ENCODE measurements at places on chromosomes 6 and 20.
A peak's percentile ranks its signal among the peaks of the same experiment; 100 is the strongest.

DNA sequence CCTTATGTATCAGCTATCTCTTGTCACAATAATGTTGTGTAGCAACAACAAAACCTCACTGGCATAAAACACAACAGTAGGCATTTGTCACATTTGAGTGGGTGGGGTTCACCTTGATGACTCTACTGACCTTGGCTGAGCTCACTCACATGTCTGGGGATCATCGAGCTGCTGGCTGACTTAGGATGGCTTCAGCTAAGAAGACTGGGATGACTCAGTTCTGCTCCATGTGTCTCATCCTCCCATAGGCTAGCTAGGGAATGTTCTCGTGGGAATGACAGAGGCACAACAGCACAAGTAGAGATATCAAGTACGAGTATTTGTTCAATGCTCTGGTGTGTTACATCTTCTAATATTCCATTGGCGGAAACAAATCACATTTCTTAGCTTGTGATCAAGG lies 167.9 kb downstream of the PLCB1 start:
- no peak for DNase-seq

DNA sequence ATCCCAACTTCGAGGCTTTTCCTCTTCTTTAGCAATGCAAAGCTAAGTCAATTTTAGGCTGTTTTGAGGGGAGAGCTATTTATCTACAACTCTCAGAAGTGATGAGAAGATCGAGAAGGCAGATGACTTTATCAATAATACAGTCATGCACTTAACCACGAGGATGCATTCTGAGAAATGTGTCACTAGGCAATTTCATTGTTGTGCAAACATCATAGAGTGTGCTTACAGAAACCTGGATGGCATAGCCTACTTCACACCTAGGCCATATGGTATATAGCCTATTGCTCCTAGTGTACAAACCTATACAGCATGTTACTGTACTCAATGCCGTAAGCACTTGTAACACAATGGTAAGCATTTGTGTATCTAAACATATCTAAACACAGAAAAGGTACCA lies 66.6 kb downstream of the PRND start:
- no peak for DNase-seq

DNA sequence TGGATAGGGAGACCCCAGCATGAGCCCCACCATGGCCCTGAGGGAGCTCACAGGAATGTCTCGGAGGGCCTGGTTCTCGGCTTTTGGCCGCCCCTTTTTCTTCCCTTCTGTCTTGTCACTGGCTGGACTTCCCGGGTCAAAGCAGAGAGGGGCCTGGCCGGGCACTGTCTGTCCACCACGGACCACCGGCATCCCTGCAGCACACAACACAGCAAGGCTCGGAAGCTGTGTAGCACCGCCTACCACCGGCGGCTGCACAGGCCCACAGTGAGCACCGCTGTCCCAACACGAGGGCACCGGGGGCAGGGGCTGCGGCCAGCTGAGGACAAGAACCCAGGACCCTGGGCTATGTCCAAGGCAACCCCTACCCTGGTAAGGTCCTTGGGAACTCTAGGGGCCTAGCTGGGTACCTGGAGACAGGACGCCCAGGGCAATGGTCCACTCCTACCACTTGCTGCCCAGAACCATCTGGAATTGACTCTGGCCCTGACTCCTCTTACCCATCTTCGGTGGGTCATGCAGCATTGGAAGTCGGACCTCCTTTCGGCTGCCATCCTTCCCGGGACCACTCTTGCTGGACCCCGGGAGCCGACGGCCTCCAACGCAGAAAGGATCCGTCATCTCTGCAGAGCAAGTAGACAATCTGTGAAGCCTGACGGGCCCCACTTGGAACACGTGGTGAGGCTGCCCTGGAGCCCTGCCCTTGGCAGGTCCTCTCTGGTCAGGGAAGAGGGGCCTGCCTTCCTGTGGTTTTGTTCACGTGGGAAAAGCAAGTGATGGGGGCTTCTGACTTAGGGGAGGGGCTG lies 2.2 kb downstream of the ZNF512B start:
- no peak for DNase-seq

DNA sequence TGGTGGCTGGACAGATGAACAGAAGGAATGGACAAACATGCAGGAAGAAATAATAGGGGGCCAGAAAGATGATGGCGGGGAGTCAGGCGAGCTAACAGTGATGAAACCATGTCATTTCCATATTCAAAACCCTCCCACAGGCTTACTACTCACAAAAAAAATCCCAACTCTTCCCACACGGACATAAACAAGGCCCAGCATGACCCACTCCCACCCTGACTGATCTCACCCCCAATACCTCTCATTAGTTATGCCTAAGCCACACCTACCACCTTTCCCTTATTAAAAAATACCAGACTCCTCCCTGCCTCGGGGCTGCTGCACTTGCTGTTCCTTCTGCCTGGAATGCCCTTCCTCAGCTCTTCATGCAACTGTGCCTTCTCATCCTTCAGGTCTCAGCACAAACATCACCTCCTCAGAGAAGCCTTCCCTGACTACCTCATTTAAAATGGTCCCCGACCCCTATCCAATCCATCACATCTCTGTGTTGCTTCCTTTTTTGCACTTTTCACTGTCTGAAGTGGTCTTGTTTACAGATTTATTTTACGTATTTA lies 145.8 kb downstream of the PREX1 start:
- DNase-seq, result no peak

- DNase-seq, result peak; percentile 61
Measured at GRCh38 chr20:48904566-48905296, 16.8 kb upstream of the ARFGEF2 start.
